ENCODE measurements at places on chromosomes 1 and 21.

- DNase-seq = no peak
Measured at GRCh38 chr1:8667869-8668594, 149.4 kb downstream of the RERE start.

- DNase-seq = no peak
Measured at GRCh38 chr1:176853503-176853902, 311.0 kb downstream of the ASTN1 start.

DNA sequence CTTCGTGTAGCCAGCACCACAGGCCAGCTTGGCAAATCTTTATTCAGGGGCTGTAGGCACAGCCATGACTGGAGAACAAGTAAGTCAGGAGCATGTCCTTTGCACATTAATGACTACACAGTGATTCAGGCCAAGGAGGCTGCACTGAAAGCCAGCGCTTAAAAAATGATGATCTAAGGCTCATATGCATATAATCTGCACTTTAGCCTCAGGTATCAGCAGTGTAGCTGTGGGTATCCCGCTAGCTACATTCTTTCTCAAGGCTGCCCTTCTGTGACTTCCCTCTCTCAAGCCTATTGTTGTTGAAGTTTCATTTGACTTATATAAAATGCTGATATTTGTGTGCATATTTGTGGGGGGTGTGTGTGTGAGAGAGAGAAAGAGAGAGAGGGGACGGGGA is 62.6 kb upstream of the RGL1 start:
- DNase-seq = no peak

GRCh38 chr1:99548943-99549605 is 96.8 kb upstream of the PALMD start:
- DNase-seq = no peak

GRCh38 chr1:154972517-154973343 is 1.8 kb upstream of the CKS1B start:
- DNase-seq = no peak

GRCh38 chr1:18673976-18674375 is 43.3 kb downstream of the PAX7 start:
- DNase-seq = no peak

- DNase-seq = peak; percentile 12
Measured at GRCh38 chr1:202807451-202807925, 733 bp downstream of the KDM5B start.

- no peak for DNase-seq
Measured at GRCh38 chr1:113846391-113847035, 25.0 kb downstream of the PTPN22 start.

GRCh38 chr1:160428655-160429054 is 28.3 kb downstream of the VANGL2 start:
- DNase-seq = no peak

- no peak for DNase-seq
Measured at GRCh38 chr1:218705911-218706893, 361.1 kb downstream of the TGFB2 start.

GRCh38 chr1:209560529-209560928 is 23.0 kb upstream of the CAMK1G start:
- DNase-seq = no peak

DNA sequence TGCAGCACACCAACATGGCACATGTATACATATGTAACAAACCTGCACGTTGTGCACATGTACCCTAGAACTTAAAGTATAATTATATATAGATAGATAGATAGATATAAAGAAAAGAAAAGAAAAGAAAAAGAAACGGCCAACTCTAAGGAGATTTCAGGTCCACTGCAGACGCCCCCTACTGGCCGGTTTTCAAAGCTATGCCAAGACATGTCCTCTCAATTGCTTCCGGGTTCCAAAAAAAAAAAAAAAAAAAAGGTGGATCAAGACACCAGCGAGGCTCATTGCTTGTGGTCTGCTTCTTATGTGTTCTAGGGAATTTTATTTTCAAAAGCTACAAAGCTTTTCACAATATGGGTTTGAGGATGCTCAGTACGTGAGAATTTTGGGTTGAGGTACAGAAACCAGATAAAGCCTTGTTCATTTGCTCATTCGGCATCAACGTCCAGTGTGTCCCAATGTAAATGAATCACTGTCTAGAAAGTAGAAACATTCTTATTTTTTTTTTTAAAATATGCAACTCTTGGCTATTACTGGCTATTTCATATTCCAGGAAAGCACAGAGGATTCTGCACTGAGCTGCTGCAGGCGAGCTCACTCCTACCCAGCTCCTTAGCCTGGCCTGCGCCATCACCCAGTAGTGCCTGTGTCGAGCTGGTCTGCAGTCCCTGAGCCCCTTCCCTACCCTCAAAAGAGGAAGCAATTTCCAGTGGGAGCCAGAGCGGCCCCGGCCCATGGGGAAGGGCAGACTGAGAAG is 643.0 kb downstream of the KIF26B start:
- no peak for DNase-seq

DNA sequence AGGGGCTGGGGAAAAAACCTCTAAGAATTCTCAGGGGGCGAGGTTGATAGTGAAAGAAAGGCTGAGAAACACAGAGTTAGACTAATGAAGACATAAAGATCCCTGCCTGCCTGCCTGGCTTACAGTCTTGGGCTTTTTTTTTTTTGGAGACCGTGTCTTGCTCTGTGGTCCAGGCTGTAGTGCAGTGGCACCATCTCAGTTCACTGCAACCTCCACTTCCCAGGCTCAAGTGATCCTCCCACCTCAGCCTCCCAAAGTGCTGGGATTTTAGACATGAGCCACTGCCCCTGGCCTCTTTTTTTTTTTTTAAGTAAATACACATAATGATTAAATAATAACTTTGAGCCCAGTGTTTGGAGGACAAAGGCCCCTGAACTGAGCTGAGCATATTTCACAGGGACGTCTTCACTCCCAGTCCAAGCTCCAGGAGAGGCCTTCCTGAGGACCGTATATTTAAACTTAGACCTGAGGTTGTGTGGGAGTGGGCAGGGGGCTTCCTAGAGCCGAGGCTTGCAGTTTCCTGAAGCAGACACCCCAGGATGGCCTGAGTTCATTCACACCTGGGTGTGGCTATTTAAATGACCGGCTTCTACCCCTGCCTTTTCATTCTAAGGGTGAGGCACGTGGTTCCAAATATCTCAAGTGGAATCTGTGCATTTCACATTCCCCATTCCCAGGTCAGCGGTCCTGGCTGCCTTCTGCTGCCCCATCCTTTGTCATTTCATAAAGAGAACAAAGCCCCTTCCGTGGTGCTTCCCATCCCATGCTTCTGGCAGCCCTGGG is 16.0 kb upstream of the EFHD2 start:
- DNase-seq = no peak

GRCh38 chr1:236685917-236686814 is at the start of gene ACTN2:
ACTN2 (plus strand) TSS chr1:236686499; CDS start chr1:236686674, 175 bp downstream.
- no peak for DNase-seq

GRCh38 chr1:36553591-36554322 is 71.0 kb upstream of the CSF3R start:
- peak; percentile 29 for DNase-seq

- DNase-seq = no peak
Measured at GRCh38 chr1:68093737-68094136, 43.3 kb upstream of the DIRAS3 start.

DNA sequence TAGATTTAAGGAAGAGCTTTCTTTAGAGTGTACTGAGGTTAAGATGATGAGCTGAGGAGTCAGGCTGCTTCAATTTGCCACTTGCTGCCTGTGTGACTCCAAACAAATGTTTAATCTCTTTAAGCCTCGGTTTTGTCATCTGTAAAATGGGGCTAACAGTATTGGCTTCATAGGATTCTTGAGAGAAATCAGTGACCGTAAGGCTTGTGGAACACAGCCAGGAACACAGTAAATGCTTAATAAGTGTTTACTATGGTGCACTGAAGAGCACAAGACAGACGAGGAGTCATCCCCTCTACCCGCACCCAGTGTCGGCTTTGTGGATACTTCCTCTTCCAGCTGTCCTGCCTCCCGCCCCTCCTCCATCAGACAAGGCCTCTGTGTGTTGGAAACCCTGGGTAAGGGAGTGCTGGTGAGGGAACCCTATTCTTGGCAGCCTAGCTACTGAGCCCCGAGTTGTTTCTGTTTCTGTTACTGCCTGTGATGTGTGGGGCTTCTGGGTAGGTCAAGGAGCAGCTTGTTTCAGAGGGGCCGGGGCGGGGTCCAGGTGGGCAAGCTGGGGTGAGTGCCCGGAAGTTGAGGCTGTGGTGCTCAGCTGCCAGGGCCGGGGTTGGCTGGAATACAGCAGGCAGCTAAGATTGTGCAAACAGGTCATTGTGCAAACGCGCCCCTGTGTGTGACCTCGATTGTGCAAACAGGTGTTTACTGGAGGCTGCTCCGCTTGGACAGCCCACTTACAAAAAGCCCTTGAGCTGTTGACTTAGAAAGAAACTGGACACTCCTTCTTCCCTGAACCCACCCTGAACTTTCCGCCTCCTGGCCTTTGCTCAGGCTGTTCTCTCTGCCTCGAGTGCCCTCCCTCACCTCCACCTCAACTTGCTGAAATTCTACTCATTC is 4.0 kb upstream of the CSF3R start:
- DNase-seq = no peak

GRCh38 chr1:52970149-52970548 is 43.1 kb downstream of the SCP2 start:
- DNase-seq = no peak

- no peak for DNase-seq
Measured at GRCh38 chr1:119541389-119541788, 34.4 kb downstream of the HSD3B1 start.

DNA sequence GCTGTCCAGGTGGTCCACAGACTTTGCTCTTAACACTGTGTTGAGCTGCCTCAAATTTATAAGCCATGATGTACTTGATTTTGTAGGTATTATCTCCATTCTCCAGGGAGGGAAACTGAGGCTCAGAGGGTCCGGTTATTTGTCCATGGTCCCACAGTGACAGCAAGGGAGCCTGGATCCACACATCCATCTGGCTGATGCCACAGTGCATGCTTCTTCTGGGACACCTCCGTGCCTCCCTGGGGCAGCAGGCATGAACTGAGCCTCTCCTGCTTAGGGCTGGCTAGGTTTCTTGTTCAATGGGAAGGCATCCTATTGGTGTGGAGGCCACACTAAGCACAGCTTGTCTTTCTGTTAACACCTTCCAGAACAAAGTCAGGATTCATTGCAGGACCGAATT is 317.3 kb downstream of the AJAP1 start:
- no peak for DNase-seq

DNA sequence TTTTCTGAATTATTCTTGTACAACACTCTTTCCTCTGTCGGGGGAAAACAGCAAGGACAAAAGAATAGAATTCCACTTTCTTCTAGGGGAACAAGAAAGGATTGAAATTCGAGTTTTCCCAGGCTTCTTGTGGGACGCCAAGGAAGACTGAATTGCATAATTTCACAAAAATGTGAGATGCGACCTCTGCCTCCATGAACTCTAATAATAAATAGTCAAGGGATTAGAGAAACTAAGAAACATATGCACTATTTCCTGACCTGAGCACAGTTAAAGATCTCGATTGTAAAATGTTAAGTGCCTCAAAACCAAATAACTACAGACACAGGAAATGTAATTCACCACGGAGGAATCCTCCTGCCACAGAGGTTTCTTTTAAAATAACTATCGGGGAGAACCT is 117.3 kb upstream of the MARK1 start:
- no peak for DNase-seq

GRCh38 chr1:18385239-18385790 is 95.4 kb upstream of the KLHDC7A start:
- DNase-seq = no peak

- DNase-seq = no peak
Measured at GRCh38 chr1:22326372-22326915, 125.2 kb upstream of the ZBTB40 start.

DNA sequence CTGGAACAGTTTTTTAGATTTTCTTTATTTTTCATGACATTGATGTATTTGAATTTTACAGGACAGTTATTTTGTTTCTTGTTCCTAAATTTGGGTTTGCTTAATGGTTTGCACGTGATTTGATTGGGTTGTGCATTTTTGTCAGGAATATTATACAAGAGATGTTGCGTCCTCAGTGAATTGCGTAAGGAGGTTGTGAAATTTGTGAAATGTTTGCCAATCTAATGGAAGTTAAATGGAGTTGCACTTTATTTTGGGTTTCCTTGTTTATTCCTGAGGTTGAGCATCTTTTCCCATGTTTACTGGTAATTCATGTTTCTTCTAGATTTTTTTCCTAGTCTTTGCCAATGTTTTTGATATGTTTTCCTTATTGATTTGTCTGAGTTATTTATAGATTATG is 19.9 kb downstream of the ZNF648 start:
- DNase-seq = no peak

- no peak for DNase-seq
Measured at GRCh38 chr1:117167402-117167801, 43.3 kb downstream of the VTCN1 start.

DNA sequence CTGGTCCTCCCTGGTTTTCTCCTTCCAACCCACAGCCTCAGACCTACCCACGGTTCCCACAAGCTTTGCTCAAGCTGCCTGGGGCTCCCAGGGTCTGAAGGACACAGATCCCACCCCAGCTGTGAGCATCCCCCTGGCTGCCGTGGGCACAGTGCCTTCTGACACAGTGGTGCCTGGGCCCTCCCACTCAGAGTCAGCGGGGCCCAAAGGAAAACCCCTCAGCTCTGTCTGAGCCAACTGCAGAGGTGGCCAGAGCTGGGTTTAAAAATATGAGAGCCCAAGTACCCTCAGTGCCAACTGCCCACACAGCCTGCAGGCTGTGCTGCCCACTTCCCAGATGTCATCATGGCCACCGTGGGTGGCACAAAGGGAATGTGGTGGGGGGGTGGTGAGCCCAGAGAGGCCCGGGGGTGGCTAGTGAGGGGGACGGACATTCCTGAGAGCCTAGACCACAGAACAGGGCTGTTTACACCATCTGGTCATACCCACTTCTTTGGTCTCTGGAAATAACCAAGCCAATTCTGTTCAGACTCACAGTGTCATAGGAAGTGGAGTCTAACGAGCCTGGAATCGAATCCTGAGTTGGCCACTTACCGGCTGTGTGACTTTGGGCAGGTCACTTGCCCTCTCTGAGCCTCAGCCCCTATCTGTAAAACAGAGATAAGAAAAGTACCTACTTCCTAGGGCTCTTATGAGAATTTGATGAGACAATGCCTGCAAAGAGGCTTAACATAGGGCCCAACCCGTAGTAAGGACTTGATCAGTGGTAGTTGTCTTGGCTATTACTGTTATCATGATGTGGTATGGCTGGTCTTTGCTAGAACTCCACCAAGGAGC is 85.5 kb downstream of the CAMK2N1 start:
- no peak for DNase-seq

GRCh38 chr1:9600861-9601834 is 12.4 kb downstream of the TMEM201 start:
- DNase-seq = no peak

GRCh38 chr1:58845942-58846341 is 62.1 kb upstream of the JUN start:
- DNase-seq = no peak

DNA sequence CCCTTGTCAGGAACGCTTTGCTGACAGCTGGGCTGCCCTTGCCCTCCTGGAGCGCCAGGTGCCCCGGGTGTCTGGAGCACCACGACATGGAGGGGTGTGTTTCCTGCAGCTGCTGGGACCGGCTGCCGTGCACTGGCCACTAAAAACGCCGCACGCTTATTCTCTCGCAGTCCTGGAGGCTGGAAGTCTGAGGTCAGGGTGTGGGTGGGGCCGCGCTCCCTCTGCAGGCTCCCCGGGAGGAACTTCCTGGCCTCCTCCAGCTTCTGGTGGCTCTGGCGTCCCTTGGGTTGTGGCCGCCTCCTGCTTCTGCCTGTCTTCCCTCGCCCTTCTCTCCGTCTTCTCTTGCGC is 28.0 kb upstream of the PLCH2 start:
- no peak for DNase-seq

GRCh38 chr1:179883745-179884138 is 1.7 kb downstream of the TOR1AIP1 start:
- DNase-seq = peak; percentile 9

GRCh38 chr1:233879841-233880240 is 24.6 kb upstream of the SLC35F3 start:
- DNase-seq = no peak

- DNase-seq = no peak
Measured at GRCh38 chr1:52532247-52532646, 20.6 kb downstream of the TUT4 start.

All from stimulated activated CD8-positive, alpha-beta memory T cell treated with anti-CD3 and anti-CD28 coated beads, Interleukin-4, amount 100 ng/mL, for 4 hours (primary cell).